ENCODE measurements at places on chromosomes 2 and 18. TPM values are rescaled to one million over a fixed set of nuclear protein-coding genes. Genes with fewer than 3 reads are reported as not detected.
A peak's percentile ranks its signal among the peaks of the same experiment; 100 is the strongest.

MYOM1 gene
- total RNA-seq = 1.2 TPM

NEB gene
- total RNA-seq = 0.14 TPM

ACMSD gene
- not detected for total RNA-seq

ZC3H15 gene
- 87.1 TPM for total RNA-seq

- DNase-seq = no peak
These were observed 1040.5 kb upstream of the ACVR2A start for GRCh38 chr2:146804288-146804687.

DNA sequence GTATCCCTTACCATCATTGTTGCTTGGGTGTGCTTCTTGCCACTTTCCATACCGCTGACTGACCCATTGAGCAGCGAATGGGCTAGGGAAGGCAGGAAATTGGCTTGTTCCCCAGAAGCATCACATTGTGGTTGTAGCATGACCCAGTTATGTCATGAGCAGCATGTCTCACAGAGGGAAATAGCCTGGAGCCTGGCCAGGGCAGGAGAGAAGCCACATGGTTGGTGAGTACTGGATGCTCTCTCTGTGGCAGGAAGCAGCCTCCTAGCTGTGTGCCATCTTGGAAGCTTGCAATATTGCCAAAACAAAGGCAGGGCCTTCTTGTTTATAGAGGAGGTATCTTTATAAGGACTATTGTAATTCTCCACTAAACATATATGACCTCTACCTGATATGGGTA is 482.6 kb downstream of the PIK3C3 start:
- no peak for DNase-seq

GRCh38 chr18:59820663-59821062 is 79.1 kb upstream of the PMAIP1 start:
- no peak for DNase-seq

- DNase-seq = peak; percentile 3
These were observed 5.6 kb downstream of the HAAO start for GRCh38 chr2:42786561-42787345.

DNA sequence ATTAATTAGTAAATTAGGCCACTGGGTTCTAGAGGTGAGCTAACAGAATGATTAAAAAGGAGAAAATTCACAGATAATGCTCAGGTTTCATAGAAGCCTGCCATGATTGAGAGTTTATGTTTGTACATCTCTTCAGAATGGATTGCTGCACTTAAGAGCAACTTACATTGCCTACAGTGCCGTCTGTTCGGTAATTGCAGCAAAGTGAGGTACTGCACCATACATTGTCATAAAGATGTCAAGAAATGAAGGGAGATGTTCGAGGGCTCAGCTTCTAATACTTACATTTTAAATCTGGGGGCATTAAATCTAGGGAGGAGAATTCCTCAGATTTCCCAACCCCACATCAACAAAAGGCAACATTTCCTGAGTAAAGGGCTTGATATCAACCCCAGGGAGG is 976.2 kb upstream of the FANCL start:
- DNase-seq = no peak

DNA sequence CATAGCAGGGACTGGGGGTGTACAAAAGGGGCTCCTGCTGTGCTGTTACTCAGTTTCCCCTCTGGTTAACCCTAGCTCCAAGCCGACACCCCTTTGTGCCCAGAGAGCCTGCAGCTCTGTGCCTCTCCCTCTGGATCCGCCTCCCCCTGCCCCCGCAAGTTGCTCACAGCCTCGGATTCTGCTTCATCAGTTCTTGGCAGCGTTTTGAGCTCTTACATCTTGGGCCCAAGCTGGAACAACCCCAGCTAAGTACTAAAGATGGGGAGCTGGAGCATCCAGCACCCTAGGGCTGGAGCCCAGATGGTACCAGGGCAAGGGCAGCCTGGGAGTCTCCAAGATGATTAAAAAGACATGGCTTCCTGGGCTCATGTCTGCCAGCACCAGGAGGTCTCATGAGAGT is 40.7 kb downstream of the POMC start:
- DNase-seq = no peak

DNA sequence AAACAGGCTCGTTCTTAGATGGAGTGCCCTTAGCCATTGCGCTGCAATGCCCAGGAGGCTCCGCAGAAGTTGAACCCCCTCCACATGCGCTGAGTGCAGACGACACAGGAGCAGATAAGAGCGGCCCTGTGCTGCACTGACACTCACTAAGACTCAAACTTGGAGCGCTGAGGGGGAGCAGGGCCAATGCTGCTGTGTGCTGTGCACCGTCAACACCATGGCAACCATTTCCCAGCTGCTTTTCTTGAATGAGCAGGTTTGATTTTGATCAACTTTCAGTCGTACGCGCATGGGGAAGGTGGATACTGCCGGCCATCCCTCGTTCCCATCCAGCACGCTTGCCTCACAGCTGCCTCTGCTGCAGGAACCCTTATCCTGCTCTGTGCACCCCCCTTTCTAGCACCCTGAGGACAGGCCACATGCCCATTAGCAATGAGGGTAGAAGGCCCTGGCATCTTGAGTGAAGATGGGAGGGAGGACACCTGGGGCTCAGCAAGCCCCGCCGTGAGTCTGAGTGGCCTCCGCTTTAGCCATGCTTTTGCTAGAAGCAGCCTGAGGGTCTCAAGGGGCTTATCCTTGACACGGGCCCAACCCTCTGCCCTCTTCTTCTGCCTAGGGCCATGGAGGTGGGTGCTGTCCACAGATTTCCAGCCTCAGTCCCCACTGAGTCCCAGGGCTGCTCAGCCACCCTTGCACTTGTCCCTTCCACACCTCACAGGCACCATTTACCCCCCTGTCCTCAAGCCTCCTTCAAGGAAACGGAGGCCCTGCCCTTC is 271.9 kb downstream of the PHLPP1 start:
- DNase-seq = no peak

DNA sequence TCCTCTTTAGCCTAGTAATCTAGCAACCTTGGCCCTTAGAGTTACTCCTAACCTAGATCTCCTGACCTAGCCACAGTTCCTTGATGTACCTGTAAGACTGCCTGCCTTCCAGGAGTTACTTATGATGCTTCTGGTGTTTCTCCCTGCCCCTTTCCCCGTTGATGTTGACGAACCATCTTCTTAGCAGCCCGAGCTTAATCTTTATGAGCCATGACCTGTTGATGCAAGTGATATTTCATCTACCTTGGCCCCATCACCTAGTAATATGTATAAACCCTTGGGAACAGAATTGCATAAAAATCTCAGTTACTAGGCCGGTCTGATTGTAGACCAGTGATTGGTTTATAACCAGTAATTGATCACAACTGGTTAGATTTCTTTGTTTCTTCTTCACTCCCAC is 2.7 kb downstream of the IMPACT start:
- no peak for DNase-seq

DNA sequence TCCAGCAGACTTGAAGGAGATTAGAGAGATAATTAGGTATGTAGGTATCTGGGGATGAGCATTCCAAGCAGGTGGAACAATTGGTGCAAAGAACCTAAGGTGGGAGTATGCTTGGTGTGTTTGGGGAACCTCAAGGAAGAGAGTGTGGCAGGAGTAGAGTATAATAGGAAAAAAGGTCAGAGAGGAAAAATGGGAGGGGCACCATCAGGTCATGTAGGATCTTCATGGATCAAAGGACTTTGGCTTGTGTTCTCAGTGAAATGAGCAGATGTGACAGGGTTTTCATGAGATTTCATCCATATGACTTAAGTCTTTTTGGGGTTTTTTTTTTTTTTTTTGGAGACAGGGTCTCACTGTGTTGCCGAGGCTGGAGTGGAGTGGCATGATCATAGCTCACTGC is 47.3 kb downstream of the RBBP8 start:
- no peak for DNase-seq

GRCh38 chr2:30565851-30566358 is 118.9 kb downstream of the LCLAT1 start:
- peak; percentile 40 for DNase-seq

GRCh38 chr2:62152000-62152399 is 43.9 kb upstream of the B3GNT2 start:
- no peak for DNase-seq

Data from activated CD4-positive, alpha-beta memory T cell treated with anti-CD3 and anti-CD28 coated beads for 36 hours (primary cell).